ENCODE measurements at places on chromosomes 2 and 18.

DNA sequence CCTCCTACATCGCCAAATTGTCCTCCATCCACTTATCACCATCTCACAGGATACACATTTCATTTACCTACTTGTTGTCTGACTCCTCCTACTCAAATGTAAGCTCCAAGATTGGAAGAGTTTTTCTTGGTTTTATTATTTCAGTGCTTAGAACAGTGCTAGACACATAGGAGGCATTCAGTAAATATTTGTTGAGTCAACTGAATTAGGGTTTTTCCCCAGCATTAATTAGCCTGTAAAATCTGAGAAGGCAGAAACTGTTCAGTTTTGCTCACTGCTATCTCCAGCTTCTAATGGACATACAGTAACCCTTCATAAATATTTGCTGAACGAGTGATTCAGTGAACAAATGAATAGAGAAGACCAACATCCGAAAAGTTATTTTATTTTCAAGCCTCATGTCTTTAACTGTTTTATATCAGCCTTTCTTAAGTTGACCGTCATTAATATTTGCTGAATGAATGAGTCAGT is 800 bp downstream of the TTC21B start:
- DNase-seq = no peak

GRCh38 chr18:2994603-2995432 is 18.1 kb downstream of the LPIN2 start:
- DNase-seq = no peak

- DNase-seq = no peak
Observed at GRCh38 chr2:60450488-60450887, 103.0 kb downstream of the BCL11A start.

GRCh38 chr2:172836347-172836821 is 100.7 kb downstream of the RAPGEF4 start:
- DNase-seq = no peak

GRCh38 chr2:71472019-71472418 is 18.7 kb downstream of the DYSF start:
- DNase-seq = no peak

GRCh38 chr2:127320586-127321275 is 26.8 kb upstream of the ERCC3 start:
- DNase-seq = no peak

DNA sequence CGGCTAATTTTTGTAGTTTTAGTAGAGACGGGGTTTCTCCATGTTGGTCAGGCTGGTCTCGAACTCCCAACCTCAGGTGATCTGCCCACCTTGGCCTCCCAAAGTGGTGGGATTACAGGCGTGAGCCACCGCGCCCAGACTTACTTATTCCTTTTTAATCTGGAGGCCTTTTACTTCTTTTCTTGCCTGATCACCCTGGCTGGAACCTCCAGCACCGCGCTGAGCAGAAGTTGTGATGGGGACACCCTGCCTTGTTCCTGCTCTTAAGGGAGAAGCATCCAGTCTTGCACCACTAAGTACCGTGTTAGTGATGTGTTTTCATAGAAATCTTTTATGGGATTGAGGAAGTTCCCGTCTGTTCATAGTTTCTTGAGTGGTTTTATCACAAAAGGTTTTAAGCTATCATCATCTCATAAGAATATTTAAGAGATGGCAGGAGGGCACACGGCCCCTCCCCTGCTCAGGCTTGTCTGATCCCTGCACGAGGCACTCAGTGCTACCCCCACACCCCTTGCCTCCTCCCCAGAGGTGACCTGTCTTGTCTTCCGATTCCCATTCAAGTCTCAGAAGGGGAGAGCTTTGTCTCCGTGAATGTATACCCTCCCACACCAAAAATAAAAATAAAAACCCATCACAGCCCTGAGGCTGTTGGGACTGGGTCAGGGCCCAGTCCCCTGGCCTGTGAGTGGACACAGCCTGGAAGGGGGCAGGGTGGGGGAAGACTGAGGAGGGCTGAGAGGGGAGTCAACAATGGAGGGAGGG is 65.3 kb upstream of the SMAD7 start:
- no peak for DNase-seq

DNA sequence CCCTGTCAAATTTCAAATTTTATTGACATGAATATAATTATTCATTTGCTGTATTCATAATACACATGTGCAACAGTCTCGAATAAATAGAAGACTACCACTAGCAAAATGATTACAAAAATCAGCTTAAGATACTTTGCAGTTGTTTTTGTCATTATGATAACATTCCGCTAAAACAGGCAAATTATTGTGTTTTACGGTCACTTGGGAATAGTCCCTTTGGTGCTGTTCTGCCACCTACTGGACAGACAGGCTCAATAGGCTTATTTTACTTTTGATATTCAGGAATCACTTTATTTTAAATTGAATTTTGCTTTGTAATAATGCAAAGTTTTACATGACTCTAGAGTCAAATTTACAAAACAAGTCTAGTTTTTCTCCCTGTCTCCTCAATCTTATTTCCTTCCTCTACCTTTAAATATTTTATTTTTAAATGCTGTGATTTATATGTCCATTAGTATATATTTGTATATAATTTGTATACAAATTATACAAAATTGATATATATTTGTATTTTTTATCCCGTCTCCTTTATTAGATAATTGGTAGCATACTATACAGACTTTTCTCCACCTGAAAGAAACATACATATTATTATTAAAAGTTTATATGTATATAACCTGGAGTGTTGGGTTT is 456.3 kb downstream of the DLGAP1 start:
- no peak for DNase-seq

DNA sequence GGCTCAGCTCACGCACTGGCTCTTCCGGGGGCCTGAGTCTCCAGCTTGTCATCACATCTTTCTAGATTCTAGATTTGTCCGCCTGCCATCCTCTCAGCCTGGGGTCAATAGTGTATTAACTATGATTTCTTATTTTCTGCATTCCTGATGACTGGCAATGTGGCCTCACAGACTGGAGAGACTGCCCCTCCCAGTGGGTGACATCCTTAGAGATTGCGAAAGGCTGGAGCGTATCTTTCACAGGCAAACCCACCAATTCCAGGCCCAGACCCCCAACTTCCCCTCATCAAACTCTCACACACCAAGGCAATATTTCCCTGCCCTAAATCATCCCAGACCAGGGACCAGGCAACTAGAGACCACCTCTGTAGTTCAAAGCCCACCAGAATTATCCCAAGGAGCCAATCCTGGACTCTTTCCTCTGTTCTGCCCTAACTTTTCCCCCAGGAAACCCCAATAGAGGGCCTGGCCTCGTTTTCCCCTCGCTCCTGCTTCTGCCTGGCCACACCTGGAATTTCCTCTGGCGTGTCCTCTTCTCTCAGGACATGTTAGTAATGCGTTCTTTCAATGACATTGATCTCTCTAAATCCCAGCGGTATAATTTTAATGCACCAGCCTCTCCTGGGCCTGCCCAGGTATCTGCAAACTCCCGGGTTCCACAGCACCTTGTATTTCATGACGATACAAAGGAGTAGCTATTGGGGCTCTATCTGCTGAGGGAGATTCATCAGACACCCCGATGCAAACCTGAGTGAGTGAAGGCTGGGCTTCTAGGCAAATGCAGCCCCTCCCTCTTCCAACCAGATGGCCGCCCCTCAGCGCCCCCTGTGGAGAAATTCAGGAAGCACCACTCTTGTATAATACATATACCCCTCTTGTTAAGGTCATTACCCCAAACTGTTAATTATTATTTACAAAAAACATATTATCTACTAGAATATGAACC is 2.4 kb upstream of the KCNF1 start:
- DNase-seq = no peak

GRCh38 chr2:135607561-135607960 is 76.3 kb downstream of the R3HDM1 start:
- DNase-seq = no peak

GRCh38 chr2:1591978-1592907 is 152.1 kb downstream of the PXDN start:
- no peak for DNase-seq

GRCh38 chr2:54599326-54599710 is 124.1 kb upstream of the EML6 start:
- DNase-seq = peak; percentile 38

DNA sequence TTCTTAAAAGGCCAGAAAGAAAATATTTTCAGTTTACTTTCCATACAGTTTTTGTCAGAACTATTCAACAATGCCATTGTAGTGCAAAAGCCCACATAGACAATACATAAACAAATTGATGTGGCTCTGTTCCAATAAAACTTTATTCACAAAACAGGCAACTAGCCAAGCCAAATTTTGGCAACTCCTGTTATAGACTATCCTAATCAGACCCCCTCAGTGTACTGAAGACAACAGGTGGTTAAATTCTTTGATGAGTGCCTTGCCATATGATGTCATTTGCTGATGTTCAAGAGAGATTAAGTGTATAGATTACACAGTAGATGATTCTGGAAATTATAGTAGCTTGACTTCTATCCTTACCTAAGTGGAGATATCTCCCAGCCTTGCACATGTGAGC is 83.4 kb downstream of the FANCL start:
- DNase-seq = no peak

DNA sequence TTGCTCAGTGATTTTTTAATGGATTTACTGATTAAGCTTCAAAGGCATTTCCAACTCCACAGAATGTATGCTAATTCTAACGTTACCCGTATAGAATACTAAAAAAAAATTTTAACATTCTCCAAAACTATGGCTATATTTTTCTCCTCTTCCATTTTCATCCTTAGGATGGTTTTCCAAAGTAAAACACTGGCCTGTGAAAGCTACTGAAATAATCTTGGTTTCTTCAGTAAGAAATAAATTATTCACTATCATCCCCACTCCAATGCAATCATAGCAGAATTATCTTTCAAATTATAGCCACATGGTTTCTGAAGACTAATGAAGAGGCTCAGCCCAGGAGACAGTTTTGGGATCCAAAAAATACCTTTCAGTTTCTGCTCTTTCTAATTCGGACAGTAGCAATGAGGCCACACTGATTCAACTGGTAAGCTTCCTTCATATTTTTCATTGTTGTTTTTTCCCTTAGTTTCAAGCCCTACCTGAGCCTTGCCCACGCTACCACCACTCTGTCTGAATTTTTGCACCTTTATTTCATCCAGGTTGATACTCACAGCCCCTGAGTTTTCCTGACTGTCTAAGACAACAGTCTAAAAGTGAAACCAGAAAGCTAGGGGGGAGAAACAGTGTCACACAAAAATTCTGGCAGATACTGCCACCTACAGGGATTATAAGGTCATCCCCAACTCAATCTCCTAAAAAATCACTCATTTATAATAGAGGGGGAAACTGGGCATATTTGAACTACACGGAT is 887.9 kb downstream of the NRXN1 start:
- peak; percentile 2 for DNase-seq

DNA sequence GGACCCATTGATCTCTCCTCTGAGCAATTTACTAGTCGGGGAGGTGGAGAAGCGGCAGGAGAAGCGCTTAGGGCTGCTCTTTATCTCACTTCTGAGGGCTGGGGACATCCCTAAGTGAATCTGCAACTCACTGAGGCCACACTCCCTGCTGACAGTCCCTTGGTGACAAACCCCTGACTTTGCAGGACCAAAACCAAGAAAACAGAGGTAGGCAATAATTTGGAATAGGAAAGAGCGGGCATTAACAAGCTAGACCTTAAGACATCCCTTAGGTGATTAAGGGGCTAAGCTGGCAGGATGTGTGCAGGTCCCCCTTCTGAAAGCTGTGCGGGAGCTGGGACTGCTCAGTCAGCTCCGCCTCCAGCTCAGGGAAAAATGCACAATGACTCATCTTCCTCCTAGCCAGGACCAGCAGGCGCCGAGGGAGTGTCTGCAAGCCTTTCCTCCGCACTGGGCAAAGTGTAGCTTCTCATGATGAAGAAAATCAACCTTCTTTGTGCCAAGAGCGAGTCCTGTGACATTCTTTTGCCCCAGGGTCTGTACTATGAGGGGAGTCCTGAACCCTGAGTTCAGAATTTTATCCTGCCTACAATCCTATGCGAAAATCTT is 63.3 kb downstream of the BOD1L2 start:
- DNase-seq = peak; percentile 36

DNA sequence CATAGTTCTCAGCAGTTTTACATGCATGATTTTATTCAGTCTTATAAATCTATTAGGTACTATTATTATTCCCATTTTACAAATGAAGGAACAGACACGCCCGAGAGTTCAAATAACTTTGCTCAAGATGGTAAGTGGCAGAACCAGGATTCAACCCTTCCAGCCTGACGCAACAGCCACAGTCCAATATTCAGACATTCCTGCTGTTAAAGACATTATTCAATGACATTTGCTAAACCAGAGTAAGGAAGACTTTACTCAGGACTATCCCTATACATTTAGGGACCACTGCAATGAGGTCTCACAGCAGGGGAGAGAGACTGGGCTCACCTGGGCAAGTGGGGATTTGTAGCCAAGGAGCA is 29.4 kb upstream of the IGFBP2 start:
- DNase-seq = no peak

DNA sequence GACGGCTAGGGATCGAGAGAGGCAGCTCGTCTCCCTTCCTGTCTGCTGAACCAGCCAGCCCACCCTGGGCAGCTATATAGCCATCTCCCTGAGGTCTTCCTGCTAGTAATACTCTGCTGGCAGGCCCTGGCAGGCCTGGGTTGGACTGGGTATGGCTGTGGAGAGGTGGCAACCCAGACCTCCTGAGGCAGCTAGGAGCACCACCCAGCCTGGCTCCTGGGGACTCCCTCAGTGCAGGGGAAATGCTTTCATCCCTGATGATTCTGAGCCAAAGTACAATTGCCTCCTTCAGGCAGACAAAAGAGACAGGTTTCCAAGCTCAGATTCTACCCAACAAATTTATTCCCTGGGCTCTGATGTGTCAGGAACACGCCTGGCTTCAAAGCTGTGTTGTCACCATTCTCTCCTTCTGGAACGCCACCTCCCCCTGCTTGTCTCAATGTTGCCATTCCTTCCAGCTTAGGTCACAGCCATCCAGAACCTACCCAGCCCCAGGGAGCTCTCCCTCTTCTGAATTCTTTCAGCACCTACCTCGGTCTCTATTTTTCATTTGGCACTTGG is 4.7 kb upstream of the DNAJB2 start:
- DNase-seq = peak; percentile 49

DNA sequence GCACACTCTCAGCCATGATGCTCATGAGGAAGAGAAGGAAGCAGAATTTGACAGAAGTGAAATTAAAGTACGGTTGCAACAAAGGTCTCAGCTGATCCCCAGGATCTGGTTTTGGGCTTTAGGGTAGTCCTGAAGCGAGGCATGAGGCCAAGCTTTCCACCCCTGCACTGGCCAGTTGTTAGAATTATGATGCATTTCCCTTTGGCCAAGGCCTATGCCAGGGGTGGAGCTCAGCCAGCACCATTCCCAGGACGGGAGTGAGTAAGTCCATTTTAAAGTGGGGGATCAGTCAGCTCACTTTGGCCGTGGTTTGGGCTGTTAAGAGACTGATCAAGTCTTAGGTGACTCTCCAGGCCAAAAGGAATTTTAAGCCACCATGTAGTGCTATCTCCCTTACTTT is 314.5 kb upstream of the MMADHC start:
- DNase-seq = no peak

GRCh38 chr2:219656526-219656925 is 29.1 kb downstream of the SLC4A3 start:
- DNase-seq = no peak

GRCh38 chr2:39153312-39153711 is 32.5 kb upstream of the SOS1 start:
- DNase-seq = no peak

DNA sequence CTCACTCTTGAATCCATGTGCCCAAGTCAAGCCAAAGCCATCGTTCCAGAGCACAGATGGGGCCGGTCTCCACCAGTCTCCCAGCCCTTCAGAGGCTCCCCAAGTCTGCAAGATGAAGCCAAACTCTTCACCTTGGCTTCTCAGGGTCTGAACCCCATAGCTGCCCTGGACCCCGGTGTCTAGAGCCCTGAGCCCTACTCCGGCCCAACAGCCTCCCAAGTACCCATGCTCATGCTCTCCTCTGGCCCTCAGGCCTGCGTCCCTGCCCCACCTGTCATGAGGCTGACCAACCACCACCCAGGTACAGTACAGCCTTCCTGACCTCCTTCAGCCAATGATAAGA is 46.0 kb downstream of the ZNF516 start:
- DNase-seq = no peak
